Peyer's patch (tissue), 4 donors: ENCODE measurements at places on chromosomes 12 and 14. TPM values are rescaled to one million over a fixed set of nuclear protein-coding genes. Genes with fewer than 3 reads are reported as not detected.

The TMEM229B gene
- total RNA-seq: 26.6 TPM

The FBLN5 gene
- 30.5 TPM for total RNA-seq

DNA sequence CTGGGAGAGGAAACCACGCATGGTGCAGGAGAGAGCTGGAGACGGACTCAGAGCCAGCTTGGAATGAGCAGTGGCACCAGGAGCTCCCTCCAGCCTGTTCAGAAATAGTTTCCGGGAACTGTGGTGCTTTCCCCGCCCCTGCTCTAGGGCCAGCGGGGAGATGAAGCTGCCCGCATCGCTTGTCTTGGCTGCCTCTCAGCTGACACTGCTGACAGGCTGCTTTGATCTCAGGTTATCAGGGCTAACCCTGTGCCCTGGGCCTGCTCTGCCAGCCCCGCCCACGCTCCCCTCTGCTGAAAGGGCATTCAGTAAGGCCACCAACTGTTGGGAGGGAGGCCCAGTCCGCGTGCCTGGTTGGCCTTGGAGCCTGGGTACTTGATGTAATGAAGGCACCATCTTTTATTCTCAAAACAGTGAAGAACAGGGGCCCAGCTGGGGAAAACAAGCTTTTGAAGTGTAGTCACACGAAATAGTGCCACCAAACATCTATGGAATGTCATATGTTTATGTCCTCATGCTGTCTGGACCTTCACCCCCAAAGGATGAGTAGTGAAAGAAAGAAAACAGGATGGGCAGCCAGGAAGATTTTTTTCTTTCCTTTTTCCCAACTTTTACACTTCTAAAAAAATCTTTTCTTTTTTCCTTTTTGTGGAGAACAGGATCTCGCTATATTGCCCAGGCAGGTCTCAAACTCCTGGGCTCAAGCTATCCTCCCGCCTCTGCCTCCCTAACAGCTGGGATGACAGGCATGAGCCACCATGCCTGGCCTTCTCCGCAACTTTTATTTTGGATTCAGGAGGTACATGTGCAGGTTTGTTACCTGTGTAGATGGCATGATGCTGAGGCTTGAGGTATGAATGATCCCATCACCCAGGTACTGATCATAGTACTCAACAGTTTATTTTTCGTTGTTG lies 115.9 kb upstream of the TBX3 start:
- peak; percentile 16 for DNase-seq

The DDX47 gene
- 39.9 TPM for total RNA-seq

The PROX2 gene
- total RNA-seq: not detected

DNA sequence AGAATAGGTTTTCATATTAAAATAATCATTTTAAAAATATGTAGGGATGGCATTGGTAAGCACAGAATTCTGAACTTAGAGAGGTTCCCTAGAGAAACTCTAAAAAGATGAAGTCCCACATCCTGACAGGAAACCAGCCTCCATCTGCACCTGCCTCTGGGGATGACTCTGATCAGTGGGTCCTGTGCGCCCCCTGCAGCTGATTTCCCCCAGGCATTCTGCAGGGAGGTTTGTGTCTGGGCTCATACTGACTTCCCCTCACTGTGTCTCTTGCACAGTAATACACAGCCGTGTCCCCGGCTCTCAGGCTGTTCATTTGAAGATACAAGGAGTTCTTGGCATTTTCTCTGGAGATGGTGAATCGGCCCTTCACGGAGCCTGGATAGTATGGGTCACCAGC lies 602.9 kb downstream of the TMEM121 start:
- DNase-seq: peak; percentile 60

The TPH2 gene
- total RNA-seq: not detected

GRCh38 chr14:98503086-98503815 lies 768.7 kb downstream of the BCL11B start:
- DNase-seq: no peak

DNA sequence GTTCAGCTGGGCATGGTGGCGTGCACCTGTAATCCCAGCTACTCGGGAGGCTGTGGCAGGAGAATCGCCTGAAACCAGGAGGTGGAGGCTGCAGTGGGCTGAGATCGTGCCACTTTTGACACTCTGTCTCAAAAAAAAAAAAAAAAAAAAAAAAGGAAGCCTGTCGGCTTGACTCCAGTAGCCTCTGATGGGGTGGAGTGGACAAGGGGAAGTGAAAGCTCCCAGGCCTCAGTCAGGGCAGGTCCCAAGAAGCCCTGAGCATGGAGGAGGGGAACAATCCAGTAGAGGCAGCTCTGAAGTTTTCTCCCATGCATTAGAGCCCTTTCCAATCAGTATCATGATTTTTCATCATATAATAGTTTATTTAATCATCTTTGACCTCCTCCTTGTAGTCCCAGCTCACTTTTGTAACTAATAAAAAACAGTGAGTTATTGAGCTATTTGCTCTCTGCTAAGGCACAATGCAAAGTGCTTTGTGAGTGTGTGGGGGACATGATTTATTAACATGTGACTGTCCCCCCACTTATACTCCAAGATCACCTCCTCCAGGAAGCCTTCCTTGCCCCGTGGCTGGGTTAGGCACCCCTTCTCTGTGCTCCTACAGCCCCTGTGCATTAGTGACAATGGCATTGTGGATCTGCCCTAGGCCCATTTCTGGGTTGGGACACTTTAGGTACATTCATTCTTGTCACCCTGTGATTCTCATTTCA lies 4.7 kb upstream of the SSH1 start:
- peak; percentile 66 for DNase-seq

GRCh38 chr12:121568971-121569751 lies 11.7 kb downstream of the KDM2B start:
- no peak for DNase-seq
